ENCODE measurements at places on chromosomes 7 and 10.

DNA sequence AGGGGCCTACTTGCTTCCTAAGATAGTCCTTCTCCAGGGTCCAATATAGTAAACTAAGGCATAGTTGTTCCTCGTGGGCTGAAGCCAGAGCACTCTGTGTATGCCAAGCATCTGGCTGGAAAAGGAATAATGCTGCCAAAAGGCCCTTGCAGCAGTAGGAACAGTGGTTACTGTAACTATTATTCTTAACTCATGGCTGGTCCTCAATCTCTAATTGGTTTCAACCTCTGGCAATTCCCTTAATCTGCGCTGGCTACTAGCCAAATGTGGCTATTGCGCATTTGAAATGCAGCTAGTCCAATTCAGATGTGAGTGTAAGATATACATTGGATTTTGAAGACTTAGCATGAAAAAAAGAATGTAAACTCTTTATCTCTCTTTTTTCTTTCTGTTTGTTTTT lies 27.8 kb upstream of the LBX1 start:
- no peak for DNase-seq

DNA sequence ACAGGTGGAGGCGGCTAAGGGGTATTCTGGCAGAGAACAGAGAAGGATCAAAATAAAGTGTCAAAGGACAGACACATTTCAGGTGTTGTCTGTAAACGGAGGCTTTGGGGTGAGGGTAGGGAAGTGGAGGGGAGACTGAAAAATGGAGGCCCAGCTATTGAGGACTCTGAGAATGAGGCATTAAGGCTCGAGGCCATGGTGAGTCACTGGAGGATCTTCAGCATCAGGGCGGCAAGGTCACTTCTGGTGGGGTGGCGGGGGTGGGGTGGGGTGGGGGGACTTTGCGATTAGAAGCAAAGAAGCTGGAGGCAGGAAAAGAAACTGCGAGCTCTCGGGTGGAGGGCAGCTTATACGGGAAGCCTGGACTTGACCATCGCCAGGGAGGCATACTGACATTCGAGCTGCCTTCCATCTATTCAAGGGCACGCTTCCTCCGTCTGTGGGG lies 58.4 kb upstream of the PCGF5 start:
- no peak for DNase-seq

GRCh38 chr7:132103718-132104117 lies 472.6 kb downstream of the PLXNA4 start:
- no peak for DNase-seq

DNA sequence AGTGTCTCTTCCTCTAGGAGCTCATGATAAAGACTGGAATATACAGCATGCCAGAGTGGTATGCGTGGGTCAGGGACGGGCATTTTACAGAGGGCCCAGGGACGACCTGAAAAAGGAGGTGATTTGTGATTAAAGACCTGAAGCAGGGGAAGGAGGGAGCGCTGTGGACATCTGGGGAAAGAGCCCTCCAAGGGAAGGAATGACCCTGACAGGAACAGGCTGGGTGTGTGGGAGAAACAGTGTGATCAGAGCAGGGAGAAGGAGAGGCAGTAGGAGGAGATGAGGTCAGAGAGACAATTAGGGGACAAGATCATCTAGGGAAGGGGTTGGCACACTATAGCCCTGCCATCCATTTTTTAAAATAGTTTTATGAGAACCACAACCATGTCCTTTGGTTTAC lies 3.4 kb upstream of the RASSF4 start:
- no peak for DNase-seq

- DNase-seq = no peak
Observed at GRCh38 chr7:156163747-156164146, 351.5 kb upstream of the SHH start.

All from activated T-helper 1 cell treated with Interleukin-2 at 50 U/mL for 16 hours (primary cell).